ENCODE measurements at places on chromosomes 2 and 18.

DNA sequence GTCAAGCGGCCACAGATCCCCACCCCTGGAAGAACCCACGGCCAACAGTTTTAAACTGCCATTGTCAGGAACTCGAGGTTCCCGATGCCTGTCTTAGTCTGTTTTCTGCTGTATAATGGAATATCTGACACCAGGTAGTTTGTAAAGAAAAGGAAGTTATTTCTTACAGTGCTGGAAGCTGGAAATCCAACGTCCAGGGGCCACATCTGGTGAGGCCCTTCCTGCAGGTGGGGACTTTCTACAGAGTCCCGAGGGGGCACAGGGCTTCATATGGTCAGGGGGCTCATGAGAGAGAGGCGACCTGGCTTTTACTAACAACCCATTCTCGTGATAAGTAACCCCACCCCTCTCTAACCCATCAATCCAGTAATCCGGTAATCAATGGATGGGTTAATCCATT lies 501.6 kb upstream of the MYT1L start:
- DNase-seq = no peak

GRCh38 chr2:51919395-51919794 lies 887.5 kb upstream of the NRXN1 start:
- peak; percentile 38 for DNase-seq

DNA sequence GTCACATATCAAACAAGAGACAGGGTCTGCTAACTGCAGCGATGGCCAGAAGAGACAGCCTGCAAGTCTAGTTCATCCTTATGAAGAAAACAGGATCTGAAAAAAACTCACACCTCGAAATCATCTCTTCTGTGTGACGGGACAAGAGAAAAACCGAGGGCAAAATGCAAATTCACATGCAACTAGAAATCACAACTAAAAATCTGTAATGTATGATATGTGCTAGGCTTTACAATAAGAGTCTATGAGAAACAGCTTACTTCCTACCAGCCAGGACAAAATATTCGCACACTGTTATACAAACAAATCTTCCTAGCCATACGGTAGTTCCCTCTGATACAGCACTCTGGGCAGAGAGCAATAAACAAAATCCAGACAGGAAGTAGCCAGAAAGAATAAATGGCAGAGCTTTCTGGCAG lies 48.8 kb downstream of the ANKRD44 start:
- DNase-seq = no peak

DNA sequence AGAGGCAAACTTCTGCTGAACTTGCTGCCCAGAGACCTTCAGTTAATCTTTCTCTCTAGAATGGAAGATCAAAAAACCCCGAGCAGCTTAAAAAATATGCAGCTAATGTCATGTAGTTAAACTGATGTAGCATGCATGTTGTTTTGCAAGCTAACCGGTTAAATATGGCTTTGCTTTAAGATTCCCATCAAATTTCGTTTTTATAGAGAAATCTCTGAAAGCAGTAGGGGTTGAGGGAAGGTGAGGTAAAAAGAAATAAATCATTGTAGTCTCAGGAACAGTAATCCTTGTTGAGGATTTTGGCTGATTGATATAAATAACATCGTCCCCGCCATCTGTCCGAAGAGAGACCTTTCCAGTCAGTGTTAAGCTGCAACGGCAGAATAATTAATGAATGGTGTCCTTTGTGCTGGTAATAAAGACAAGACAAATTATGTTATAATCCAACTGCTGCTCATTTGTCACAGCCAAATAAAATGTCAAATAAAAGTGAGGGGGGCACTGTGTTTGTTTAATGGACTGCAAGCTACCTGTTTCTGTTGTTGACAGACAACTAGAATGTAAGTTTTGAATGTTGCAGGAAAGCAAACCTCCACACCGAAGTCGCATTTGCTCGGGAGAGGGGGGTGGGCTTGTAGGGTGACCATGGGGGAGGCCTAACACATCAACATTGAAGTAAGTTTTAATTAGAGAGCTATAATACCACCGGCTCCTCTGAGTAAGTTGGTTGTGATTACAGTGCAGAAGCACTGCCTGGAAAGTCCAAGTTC lies 555.5 kb downstream of the ARHGAP15 start:
- no peak for DNase-seq

GRCh38 chr2:11757101-11757500 lies 10.7 kb downstream of the LPIN1 start:
- no peak for DNase-seq
